ENCODE measurements at places on chromosomes 2 and 18.

GRCh38 chr18:9849407-9850283 is 36.1 kb upstream of the TXNDC2 start:
- DNase-seq = no peak

GRCh38 chr2:179991344-179991743 is 15.8 kb downstream of the CWC22 start:
- DNase-seq = peak; percentile 11

- DNase-seq = no peak
Observed at GRCh38 chr18:50986360-50987087, 18.7 kb downstream of the ELAC1 start.

GRCh38 chr2:192005211-192005610 is 158.3 kb upstream of the CAVIN2 start:
- no peak for DNase-seq

DNA sequence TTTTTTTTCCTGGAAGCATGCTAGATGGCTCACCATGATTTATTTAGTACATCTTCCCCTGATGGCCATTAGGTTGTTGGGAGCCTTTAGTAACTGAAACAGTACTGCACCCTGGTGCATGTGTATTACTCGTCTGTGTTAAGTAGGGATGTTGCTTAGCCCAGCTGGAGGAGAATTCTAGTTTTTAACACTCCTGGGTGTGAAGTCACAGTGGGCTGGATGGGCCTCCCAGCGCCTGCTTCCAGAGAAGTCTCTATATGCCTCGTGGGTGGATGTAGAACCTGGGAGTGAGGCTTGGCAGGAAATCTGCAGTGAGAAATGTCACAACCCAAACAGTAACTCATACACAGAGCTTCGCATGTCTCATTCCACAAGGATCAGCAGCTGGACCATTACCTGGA is 28.9 kb upstream of the NT5DC4 start:
- DNase-seq = peak; percentile 19

- no peak for DNase-seq
Observed at GRCh38 chr2:235541838-235542549, 48.2 kb downstream of the AGAP1 start.

- DNase-seq = peak; percentile 26
Observed at GRCh38 chr2:207164006-207164831, 1.5 kb downstream of the KLF7 start.

DNA sequence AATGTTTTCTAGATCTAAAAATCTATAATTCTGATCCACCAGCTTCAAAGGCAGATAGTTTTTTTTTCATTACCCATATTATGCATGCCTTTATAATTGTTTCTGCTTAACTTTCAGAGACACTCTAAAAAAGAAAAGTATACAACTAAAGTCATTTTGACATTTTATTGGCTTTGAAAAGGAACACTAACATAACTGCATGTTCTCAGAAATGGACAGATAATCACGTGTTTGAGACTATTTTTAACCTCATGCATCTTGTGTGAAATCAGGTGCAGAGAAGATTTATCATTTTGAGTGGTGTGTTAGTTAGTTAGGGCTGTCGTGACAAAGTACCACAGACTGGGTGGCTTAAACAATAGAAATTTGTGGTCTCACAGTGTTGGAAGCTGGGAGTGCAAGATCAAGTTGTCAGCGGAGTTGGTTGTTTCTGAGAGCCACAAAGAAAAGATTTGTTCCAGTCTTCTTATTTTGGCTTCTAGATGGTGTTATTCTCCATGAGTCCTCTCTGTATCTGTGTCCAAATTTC is 841.4 kb upstream of the LRATD1 start:
- no peak for DNase-seq

DNA sequence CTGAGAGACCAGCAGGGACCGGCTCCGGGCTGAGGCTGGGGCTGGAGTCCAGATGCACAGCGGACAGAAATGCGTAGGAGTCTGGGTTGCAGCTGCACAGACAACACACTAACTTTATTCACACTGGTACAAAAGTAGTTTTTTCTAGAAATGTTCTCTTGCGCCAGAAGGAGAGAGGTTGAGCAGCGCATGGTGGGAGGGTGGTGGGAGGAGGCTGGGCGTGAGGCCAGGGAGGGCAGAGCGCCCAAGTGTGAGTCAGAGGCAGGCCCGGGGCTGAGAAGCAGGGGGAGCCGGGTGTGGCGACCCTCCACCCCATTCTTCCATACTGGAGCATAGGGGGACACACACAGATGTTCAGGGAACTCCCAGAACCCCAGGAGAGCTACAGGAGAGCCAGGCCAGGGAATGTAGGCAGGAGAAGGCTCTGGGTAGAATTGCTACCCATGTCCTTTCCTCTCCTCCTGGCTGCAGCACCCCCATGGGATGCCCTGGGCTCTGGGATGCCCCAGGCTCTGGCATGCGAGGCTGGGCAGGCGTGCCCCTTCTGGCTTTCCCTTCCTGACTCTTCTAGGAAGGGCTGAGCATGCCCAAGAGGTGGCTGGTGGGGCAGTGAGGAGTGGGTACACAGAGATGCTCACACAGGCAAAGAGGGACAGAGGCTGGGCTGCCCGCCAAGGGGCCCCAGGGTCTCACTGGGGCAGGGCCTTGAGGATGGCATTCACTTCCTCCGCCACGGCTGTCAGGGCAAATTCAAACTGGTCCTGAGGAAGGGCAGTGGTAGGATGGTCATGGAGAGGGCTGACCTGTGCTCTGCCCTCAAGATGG is 10.6 kb downstream of the DNAJB2 start:
- DNase-seq = no peak
